ENCODE measurements at places on chromosomes 13 and 19.

- DNase-seq, result no peak
Observed at GRCh38 chr19:38917921-38918491, 6.0 kb upstream of the CCER2 start.

GRCh38 chr13:86882835-86883234, 788.3 kb upstream of the SLITRK5 start:
- no peak for DNase-seq

DNA sequence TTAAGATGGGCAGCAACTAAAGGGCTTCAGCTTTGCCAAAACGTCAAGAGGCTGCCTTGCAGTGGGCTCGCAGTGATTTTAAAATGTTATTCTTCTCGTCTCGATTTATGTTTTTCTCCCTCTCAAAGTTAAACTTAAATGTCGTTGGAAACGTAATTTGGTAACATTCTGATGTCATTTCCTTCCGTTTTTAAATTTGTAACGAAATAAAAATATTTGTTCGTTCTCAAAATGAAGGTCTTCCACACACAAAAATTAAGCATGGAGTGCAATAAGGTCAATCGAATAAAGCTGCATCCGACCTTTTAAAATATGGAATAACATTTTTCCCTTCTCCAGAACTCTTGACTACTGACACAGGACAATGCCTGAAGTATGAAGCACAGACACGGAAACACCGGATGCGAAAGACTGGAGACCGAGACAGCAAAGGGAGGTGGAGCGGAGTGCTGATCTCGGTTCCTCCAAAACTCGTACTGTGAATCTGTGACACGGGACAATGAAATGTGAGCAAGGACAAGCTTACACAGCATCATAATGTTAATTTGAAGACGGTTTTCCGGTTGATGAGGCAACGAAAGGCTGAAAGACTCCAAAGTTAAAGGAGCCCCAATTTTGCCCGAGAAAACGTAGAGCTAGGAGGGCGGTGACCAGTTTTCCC, 850 bp downstream of the MTMR6 start:
- DNase-seq, result peak; percentile 50

DNA sequence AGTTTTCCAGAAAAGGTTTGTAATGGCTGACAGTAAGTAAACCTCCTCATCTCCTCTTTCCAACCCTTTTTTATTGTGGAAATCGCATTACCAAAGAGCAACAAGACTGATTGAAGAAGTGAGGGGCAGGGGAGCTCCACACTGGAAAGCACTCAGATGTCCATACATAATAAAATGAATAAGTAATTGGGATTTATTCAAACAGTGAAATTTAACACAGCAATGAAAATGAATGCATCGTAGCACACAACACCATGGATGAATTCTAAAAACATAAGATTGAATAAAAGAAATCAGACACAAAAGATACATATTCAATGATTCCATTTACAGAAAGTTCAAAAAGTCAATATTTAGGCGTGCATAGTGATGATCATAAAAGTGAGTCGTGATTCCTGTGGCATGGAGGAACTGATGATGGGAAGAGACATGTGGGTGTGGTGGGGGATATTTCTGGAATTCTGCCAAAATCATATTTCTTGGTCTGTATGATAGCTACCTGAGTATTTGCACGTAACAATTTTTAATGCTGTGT, 18.8 kb downstream of the FAM216B start:
- no peak for DNase-seq

DNA sequence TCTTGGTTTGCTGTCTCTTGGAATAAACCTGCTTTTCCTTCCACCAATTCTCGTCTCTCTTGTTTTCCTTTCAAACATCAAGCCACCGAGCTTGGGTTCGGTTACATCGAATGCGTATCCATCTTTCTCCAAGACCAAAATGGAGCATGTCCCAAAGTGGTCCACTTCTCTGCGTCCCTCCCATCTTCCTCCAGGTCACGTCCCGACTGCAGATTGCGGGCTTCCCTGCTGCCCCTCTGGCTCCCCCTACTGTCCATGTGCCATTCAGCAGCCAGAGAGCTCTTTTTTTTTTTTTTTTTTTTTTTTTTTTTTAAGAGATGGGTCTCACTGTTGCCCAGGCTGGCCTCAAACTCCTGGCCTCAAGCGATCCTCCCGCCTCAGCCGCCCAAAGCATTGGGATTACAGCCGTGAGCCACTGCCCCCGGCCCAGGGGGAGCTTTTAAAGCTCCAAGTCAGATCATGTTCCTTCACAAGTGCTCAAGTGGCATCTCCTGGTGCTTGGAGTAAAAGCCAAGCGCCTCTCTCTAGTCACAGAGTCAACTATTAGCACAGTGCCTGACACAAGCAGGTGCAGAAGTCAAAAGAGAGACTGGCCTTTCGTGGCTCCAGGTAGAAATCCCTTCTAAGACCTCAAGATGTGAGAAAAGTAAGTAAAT, 10.0 kb downstream of the COL5A3 start:
- peak; percentile 75 for DNase-seq

GRCh38 chr13:43278127-43278526, 254.7 kb downstream of the DNAJC15 start:
- no peak for DNase-seq

Measured in right cardiac atrium (tissue), 5 donors.